ENCODE measurements at places on chromosomes 6 and 20.

DNA sequence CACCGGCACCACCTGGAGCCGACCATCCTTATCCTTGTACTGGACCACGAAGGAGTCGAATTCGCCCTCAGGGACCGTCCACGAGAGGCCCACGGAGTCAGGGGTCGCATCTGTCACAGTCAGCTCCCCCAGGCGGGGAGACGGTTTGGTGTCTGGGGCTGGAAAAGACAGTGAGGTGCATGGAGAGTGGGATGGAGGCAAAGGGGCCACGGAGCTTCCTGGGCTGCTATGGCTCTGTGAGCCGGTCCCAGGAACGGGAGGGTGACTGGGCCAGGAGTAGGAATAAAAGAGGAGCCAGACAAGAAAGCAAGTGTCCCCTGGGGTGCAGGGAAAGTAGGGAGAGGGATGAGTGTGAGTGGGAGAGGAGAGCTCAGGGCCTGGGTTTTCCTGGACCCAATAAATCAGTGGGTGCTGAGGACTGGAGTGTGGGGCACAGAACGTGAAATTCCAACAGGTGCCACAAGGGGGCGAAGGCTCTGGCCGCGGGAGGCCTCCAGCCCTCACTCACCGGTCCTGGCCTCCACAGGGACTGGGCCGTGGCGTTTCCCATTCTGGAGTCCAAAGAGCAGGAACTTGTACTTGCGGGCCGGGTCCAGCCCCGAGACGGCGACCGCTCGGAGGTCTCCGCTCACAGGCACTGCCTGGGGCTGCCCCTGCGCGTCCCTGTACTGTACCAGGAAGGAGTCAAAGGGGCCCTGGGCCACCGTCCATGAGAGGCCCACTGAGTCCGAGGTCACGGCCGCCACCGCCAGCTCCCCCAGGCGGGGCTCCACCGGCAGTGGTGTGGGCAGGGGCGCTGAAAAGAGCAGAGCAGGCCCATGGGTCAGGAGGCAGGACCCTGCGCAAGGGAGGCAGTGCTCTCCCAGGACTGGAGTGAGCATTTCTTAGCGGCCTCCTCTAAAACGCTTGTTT is 9.9 kb downstream of the CYP21A2 start:
- peak; percentile 71 for DNase-seq

DNA sequence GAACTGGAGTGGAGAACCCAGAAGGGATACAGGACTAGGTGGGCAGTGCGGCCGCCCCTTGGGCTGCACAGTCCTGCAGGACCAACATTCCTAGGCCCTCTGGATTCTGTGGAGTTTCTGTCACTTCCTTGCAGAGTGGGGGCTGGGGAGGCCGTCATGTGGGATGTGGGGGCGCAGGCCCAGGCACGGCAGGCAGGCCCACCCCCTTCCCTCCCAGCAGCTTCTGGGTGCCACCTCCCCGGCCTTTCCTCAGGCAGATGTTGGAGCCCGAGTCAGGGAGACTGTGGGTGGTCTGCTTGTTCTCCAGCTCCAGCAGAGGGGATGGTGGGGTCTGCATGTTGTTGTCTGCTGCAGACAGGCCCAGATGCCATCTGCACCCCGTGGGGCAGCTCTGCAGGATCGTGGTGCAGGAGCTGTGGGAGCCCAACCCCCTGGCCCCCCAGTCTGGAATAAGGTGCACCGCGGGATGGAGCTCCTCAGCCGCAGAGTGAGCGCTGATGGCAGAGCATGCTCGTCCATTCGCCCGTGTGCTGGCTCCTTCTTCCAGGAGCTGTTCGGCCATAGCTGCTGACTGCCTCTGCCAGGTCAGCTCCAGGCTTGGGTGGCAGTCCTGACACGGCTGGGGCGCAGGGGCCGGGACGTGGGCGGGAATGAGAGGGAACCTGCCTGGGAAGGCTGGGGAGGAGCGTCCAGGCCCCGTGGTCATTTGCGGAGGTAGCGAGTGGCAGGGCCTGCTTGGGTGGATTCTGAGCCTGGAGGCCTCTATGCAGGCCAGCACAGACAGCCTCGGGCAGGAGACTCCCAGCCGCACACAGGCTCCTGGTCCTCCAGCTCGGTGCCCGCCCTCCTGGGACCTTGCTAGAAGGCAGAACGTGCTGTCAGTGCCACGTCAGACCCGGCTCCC is 18.1 kb downstream of the SLC17A9 start:
- no peak for DNase-seq

GRCh38 chr6:82364087-82365015 is 734 bp downstream of the TPBG start:
- DNase-seq: no peak

- no peak for DNase-seq
Measured at GRCh38 chr6:69489970-69490369, 306.8 kb downstream of the LMBRD1 start.

DNA sequence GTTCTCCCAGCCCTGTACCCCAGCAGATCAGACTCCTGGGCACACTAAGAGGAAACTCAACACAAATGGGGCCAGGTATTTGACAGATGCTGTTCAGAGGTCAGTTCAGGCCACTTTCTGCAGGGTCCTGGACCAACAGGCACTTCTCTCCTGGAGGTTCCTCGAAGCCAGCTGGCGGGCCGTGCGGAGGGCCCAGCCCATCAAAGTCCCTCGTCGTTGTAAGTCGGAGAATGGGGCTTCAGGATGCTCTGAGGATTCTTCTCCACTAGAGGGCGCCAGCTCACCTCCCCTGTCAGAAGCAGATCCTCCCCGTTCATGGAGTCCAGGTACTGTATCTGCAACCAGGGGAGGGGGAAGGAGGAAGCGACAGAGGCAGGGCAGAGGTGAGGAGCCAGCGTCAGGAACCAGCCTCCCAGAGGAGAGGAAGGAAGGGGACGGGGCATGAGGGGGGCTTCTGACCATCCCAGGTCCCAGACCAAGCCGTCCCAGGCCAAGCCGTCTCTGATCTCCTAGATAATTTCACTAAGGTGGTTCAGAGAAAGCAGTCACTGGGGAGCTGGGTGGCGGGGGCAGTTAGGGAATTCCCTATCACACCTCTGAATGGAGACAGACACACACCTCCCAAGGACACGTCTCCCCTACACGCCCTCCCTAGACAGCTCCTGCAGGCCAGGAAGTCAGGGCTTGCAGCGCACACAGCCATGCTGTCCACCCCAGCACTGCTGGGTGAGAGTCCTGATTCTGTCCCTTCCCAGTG is 11.7 kb upstream of the FAM83C start:
- peak; percentile 71 for DNase-seq

- DNase-seq: no peak
Measured at GRCh38 chr6:56767892-56768531, 125.3 kb upstream of the DST start.

- no peak for DNase-seq
Measured at GRCh38 chr20:34928411-34928810, 27.2 kb downstream of the GSS start.

- no peak for DNase-seq
Measured at GRCh38 chr6:146962329-146962728, 241.9 kb upstream of the STXBP5 start.

GRCh38 chr20:46004889-46005473 is 3.7 kb upstream of the MMP9 start:
- no peak for DNase-seq

GRCh38 chr20:5531318-5532081 is 214.7 kb upstream of the PROKR2 start:
- DNase-seq: no peak

DNA sequence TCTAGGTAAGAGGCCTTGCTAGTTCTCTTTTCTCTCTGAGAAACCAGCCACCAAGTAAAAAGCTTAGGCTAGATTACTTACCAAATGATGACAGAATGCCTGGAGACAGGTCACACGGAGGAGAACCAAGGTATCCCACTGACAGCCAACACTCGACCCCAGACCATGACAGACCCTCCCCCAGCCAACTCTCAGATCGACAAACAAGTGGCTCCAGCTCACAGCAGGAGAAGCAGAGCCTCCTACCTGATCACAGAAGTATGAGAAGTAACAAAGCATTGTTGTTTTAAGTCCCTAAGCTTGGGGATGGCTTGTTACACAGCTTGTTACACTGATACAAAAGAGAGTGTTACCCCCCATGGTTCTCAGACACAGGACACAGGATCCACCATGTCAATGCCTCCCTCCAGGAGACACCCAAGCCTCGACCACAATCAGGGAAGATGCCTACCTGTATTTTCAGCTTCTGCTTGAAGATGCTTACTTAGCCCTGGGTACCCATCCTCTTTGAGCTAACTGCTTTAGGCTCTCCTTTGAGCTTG is 423.8 kb upstream of the JARID2 start:
- DNase-seq: no peak

- no peak for DNase-seq
Measured at GRCh38 chr20:4946986-4947385, 54.3 kb downstream of the SLC23A2 start.

- no peak for DNase-seq
Measured at GRCh38 chr6:125798734-125799508, 8.2 kb downstream of the NCOA7 start.

- no peak for DNase-seq
Measured at GRCh38 chr6:104943781-104944180, 13.1 kb upstream of the LIN28B start.

GRCh38 chr6:53792016-53792415 is 2.8 kb upstream of the LRRC1 start:
- no peak for DNase-seq

GRCh38 chr6:9657994-9658393 is 756.9 kb downstream of the TFAP2A start:
- DNase-seq: no peak

DNA sequence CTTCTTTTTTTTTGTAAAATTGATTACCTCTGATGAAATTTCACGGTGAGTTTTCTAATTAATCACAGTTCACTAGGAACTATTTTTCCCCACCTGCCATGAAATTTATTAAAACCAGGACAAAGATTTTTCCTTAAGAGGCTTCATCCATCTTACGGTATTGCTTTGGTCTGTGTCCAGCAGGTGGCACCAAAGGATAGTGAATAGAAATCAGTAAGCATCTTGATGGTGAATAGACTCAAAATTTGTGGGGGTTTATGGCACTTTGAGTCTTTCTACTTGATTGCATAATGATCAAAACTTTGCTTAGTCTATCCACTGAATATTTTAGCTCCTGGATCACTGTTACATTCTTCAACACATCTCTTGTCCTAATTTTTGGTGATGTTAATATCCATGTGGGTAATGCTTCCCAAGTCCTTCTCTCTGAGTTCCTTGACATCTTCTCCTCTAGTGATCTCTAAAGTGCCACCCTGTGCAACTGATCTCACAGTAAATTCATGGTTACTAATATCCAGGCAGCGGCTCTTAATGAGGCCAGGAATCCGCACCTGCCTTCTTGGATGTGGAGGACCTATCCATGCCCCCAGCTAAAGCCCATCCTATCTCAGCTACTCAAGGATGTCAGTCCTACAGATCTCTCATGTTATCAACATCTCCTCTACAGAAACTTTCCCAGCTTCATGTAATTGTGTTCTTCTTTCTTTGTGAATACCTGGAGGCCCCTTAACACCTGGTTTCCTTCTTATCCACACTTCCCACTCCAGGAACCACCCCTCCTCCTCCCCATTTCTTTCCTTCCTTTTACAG is 54.5 kb downstream of the STMND1 start:
- peak; percentile 56 for DNase-seq

GRCh38 chr20:63846128-63846771 is 15.0 kb upstream of the ABHD16B start:
- DNase-seq: no peak

DNA sequence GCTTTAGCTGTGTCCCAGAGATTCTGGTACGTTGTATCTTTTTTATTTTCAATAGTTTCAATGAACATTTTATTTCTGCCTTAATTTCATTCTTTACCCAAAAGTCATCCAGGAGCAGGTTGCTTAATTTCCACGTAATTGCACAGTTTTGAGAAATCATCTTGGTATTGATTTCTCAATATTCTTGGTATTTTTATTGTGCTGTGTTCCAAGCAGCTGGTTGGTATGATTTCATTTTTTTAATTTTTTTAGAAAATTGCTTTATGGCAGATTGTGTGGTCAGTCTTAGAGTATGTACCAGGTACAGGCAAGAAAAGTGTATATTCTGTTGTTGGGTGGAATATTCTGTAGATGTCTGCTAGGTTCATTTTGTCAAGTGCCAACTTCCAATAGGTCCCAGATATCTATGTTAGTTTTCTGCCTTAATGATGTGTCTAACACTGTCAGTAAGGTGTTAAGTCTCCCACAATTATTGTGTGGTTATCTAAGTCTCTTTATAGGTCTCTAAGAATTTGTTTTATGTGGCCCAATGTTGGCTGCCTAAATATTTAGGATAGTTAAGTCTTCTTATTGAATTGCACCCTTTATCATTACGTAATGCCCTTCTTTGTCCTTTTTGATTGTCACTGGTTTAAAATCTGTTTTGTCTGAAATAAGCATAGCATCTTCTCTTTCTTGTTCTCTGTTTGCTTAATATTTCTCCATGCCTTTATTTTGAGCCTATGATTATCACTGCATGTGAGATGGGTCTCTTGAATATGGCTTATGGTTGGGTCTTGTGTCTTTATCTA is 366.9 kb upstream of the IRAK1BP1 start:
- no peak for DNase-seq

- DNase-seq: no peak
Measured at GRCh38 chr20:37526839-37527637, 638 bp downstream of the BLCAP start.

GRCh38 chr20:21508230-21509078 is 5.4 kb downstream of the NKX2-2 start:
- no peak for DNase-seq

DNA sequence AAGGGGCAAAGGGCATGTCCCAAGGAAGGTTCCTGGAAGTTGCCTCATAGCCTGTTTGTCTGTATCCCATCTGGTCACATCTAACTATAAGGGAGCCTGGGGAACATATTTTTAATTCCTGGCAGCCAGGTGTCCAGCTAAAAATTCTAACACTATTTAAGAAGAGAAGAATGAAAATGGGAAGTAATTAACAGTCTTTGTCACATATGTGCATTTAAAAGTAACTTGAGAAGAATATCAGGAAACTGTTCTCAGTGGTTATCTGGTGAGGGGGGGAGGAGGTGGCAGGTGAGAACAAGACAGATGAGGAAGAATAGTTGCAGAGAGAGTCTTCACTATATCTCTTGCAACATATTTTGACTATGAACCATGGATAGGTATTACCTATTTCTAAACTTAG is 75.5 kb upstream of the ELOVL5 start:
- no peak for DNase-seq

GRCh38 chr20:5268449-5268848 is 48.3 kb downstream of the PROKR2 start:
- no peak for DNase-seq

DNA sequence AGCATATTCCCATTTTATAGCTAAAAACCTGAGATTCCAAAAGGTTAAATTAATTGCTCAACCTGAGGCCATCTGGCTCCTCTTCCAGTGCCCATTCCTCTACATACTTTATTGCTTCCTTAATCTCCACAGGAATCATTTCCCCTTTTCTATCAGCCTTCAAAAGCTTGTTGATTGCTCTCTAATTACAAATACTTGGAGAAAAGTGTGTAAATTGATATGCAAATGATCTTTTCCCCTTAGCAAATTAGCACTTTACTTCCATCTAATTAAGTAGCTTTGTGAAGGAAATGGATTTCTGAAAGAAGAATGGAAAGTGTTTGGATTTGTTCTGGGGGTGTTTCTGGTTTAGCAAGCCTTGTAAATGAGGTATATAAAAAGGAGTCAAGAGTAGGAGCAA is 323.3 kb downstream of the GRIK2 start:
- DNase-seq: no peak

- no peak for DNase-seq
Measured at GRCh38 chr6:163941624-163941976, 527.1 kb downstream of the QKI start.

- DNase-seq: no peak
Measured at GRCh38 chr20:4937407-4938319, 63.6 kb downstream of the SLC23A2 start.

Measured in stimulated activated CD4-positive, alpha-beta T cell treated with anti-CD3 and anti-CD28 coated beads, Interleukin-12 subunit alpha, Interleukin-12 subunit beta, amount 100 ng/mL, for 4 hours (primary cell).